ENCODE measurements at places on chromosomes 5 and 9.

DNA sequence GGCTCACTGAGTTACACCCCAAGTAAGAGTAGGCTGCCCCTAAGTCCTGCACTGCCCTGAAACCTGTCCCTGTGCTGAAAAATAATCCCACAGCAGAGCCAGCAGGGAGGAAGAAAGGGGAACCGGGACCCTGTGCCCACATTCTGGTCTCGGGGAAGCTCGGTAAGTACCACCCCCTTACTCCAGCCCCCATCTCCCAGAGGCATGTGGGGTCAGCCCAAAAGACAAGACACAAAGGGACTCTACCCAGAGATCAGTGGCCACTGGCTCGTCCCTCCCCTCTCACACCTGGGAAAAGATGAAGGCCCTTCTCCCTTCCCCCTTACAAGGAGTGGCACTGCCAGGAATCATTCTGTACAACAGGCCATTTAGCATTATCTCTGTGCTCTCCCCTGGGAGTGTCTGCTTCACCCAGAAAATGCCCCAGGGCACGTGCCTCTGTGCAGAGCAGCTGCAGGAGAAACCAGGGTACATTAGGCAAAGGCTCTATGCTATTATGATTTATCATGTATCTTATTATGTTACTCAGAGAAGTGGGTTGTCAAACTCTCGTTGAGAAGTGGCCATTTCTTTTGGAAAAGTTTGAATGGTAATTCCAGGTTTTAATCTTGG, 71.3 kb downstream of the NDFIP1 start:
- DNase-seq = no peak

GRCh38 chr9:79667120-79667519, 95.4 kb downstream of the TLE4 start:
- no peak for DNase-seq

DNA sequence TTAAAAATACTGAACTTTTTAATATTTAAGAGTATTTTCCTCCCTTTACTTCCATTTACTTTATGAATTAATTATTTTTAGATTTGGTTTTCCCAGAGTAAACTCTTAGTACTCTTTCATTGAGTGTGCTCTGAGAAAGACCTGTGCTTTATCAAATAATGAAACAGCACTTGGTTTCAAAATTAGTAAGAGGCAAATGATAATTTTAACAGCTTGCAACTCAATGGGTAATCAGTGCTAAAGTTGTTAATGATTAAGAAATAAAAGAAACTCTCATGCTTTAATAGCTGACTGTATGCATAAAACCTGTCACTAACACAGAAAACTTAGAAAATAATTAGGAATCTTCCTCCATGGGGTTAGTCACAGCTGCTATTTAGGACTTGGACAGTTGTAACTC, 244.4 kb downstream of the RFX3 start:
- DNase-seq = no peak

GRCh38 chr9:29830821-29831220, 2257.5 kb upstream of the C9orf72 start:
- DNase-seq = no peak

DNA sequence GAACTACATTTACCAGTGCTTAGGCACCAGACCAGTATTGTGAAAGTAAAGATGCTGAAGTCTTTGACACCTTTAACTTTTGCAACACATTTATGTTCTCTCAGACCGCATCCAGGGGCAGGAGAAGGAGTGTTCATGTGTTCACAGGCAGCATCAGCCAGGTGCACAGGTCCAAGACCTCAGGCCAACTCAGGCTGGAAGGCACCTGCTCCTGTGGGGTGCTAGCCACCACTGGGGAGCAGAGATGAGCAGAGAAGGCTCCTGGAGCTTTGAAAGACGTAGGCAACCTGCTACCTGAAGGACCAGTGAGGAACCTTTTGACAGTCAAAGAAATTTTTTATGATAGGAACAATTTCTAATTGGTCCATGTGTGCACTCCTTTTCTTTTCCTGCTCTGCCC, 35.6 kb downstream of the DAPK1 start:
- DNase-seq = no peak

DNA sequence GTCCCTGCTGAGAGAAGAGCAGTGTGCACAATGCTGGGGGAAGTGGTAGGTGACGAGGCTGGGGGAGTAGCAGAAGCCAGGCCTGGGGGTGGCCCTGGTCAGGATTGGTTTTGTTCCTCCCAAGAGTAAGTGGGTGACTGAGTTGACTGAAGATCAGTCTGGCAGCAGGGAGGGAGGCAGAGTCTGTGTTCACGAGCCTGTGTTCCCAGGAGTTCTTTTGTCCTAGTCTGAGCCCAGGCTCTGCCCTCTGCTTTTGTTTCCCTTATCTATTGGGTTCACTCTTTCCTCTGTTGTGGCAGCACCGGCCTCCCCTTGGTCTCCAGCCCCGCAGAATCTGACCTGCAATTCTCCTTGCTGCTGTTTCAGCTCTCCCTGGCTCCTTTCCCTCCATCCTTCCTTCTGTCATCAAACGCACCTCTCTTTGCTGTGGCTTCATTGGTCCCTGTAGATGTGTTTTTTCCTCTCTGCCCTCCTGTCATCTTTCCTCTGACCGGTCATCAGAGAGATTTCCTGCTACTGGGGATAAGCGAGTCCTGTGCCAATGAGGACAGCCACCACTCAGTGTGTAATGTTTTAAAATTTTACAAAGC, 607.4 kb downstream of the KIF4B start:
- DNase-seq = no peak

DNA sequence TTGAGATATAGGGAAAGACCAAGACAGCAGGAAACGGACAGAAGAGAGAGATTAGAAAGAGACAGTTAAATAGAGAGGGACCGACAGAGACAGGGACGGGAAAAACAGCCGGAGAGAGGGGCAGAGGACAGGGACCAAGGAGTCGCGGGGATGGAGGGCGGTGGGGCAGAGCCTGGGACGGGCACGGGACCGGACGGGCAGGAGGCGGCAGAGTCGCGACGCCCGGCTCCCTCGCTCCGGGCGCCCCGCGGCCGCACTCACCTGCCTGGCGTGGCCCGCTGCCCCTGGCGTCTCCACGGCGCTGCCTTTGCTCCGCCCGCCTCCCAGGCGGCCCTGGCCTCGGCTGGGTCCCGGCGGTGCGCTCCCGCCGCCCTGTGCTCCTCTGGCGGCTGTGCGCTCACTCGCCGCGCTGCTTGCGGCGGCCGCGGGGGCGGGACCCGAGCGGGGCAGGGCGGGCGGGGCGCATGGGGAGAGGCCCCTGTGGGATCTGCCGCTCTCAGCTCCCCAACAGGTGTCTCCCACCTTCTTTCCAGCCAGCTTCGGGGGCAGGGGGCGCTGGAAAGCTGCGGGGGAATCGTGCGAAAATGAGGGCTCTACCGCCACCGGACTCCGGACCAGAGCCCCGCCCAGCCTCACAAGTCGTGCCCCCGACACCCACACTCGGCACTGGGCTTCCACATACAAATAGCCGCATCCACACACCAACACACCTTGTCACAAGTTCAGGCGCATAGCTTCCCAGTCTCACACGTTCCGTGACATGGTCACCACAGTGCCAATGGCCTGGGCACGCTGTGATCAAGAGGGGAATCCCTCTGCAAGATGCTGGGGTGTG, at the start of gene ARID3C:
Gene ARID3C (minus strand): TSS at position 411 of the 835 bp plus-strand sequence. CDS start 1,052 bp downstream, outside the sequence.
- DNase-seq = no peak

GRCh38 chr5:19880458-19880857, 107.5 kb downstream of the CDH18 start:
- no peak for DNase-seq

- no peak for DNase-seq
These were observed 26.9 kb upstream of the CEP120 start for GRCh38 chr5:123450114-123450513.

Data from NCI-H2107 (cell line).